ENCODE measurements at places on chromosomes 11 and 22.

- no peak overlapping the region for H3K4me3 ChIP-seq
- peaks cover 24% of the 10 kb centered on the region for H3K27me3 ChIP-seq
- H3K4me1 ChIP-seq, result no peaks in the 10 kb centered on the region
- no peaks in the 10 kb centered on the region for H3K36me3 ChIP-seq
- no peak overlapping the region for H3K27ac ChIP-seq
Measured at GRCh38 chr11:102239911-102240310, 77.4 kb upstream of the BIRC3 start.

GRCh38 chr22:29718949-29719898 lies 579 bp upstream of the CABP7 start:
- H3K4me3 ChIP-seq, result no peak overlapping the region
- H3K27ac ChIP-seq, result no peak overlapping the region
- no peaks in the 10 kb centered on the region for H3K36me3 ChIP-seq
- no peaks in the 10 kb centered on the region for H3K4me1 ChIP-seq
- peaks cover 51% of the 10 kb centered on the region for H3K27me3 ChIP-seq

GRCh38 chr11:35272391-35272902 lies 133.5 kb downstream of the CD44 start:
- peaks cover 51% of the 10 kb centered on the region for H3K4me1 ChIP-seq
- no peaks in the 10 kb centered on the region for H3K27me3 ChIP-seq
- no peak overlapping the region for H3K4me3 ChIP-seq
- DNase-seq, result peak; percentile 15

- H3K4me3 ChIP-seq, result no peak overlapping the region
- DNase-seq, result no peak
- H3K4me1 ChIP-seq, result peaks cover 16% of the 10 kb centered on the region
- H3K36me3 ChIP-seq, result peaks cover 10% of the 10 kb centered on the region
- H3K27me3 ChIP-seq, result peaks cover 6% of the 10 kb centered on the region
Measured at GRCh38 chr11:44858796-44859527, 91.7 kb downstream of the TP53I11 start.

DNA sequence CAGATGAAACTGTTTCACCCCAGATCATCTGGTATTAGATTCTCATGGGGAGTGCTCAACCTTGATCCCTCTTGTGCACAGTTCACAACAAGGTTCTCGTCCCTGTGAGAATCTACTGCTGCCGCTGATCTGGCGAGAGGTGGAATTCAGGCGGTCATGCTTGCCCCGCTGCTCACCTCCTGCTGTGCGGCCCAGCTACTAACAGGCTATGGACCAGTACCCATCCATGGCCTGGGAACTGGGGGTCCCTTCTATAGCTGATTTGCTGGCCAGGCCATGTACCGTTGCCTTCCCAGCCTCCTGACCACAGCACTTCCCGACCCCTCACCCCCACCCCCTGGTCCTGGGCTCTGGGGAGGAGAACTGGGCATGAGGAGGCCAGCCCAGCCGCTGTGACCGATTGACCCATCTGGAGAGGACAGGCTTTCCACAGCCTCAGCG lies 2.6 kb downstream of the PHLDA2 start:
- peaks cover 20% of the 10 kb centered on the region for H3K4me1 ChIP-seq
- H3K27ac ChIP-seq, result no peak overlapping the region
- H3K36me3 ChIP-seq, result no peaks in the 10 kb centered on the region
- peaks cover 30% of the 10 kb centered on the region for H3K27me3 ChIP-seq
- no peak overlapping the region for H3K4me3 ChIP-seq

GRCh38 chr22:23193882-23194281 lies 13.6 kb downstream of the BCR start:
- no peak overlapping the region for H3K27ac ChIP-seq
- DNase-seq, result no peak

DNA sequence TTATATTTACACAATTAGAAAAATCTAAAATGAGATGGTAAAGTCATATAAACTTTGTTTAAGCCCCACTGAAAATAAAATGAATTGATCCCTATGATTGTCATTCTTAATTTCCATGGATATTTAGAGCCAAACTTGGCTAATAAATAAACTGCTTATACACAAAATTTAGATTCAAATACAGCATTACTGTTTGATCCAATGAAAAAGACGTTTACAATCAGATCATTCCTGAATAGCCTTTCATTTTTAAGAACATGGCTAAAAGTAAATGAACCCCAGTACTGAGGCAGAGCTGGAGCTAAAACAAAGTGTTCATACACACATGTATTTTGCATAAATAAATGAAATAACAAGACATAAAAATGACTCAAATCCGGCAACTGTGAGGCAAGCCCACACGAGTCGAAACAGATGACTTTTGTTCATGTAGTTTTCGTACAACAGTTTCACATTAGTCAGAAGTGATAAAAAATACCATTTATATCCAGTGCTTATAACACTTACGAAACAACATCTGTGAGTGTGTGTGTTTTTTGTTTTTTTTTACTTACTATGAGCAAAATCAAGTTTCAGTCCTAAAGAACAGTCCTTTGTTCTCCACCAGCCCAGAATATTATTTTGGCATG lies 386.5 kb downstream of the SOX6 start:
- no peaks in the 10 kb centered on the region for H3K27me3 ChIP-seq
- no peaks in the 10 kb centered on the region for H3K36me3 ChIP-seq
- DNase-seq, result no peak
- no peak overlapping the region for H3K4me3 ChIP-seq

- H3K4me1 ChIP-seq, result peaks cover 3% of the 10 kb centered on the region
- no peak for DNase-seq
- no peak overlapping the region for H3K27ac ChIP-seq
- no peak overlapping the region for H3K4me3 ChIP-seq
Measured at GRCh38 chr22:45640291-45640940, 31.2 kb upstream of the ATXN10 start.

- H3K27me3 ChIP-seq, result peaks cover 48% of the 10 kb centered on the region
- H3K4me3 ChIP-seq, result no peak overlapping the region
- no peak for DNase-seq
Measured at GRCh38 chr22:29473001-29473400, 7.0 kb upstream of the NEFH start.

- no peak for DNase-seq
- H3K27ac ChIP-seq, result no peak overlapping the region
- H3K36me3 ChIP-seq, result no peaks in the 10 kb centered on the region
- H3K4me1 ChIP-seq, result no peaks in the 10 kb centered on the region
Measured at GRCh38 chr11:75024764-75025211, 36.1 kb downstream of the NEU3 start.

- no peak for DNase-seq
- no peak overlapping the region for H3K4me3 ChIP-seq
- peaks cover 3% of the 10 kb centered on the region for H3K27me3 ChIP-seq
- H3K36me3 ChIP-seq, result no peaks in the 10 kb centered on the region
Measured at GRCh38 chr11:125360066-125360465, 136.0 kb downstream of the FEZ1 start.

GRCh38 chr11:130483124-130483523 lies 34.7 kb downstream of the ADAMTS15 start:
- no peaks in the 10 kb centered on the region for H3K36me3 ChIP-seq
- DNase-seq, result no peak
- peaks cover 4% of the 10 kb centered on the region for H3K27me3 ChIP-seq
- no peak overlapping the region for H3K27ac ChIP-seq
- no peaks in the 10 kb centered on the region for H3K4me1 ChIP-seq
- H3K4me3 ChIP-seq, result no peak overlapping the region

DNA sequence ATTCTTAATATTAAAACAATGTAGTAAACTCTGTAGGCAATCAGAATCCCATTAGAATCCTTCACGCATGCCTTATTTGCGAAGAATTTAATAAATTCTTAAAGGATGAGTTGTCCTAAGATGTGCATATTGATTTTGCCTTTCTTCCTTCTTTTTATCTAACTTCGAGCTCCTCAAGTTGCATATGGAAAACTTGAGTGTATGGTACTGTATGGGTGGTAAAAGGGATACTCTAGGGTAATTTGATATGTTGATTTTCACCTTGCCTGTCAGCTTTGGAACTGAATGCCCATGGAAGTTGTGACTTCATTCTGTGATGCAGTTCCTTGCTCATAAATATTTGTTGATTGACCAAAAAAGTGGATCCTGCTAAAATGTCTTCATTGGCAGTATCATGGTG lies 193.8 kb downstream of the DDX10 start:
- H3K27me3 ChIP-seq, result no peaks in the 10 kb centered on the region
- H3K36me3 ChIP-seq, result peaks cover 11% of the 10 kb centered on the region
- no peak overlapping the region for H3K27ac ChIP-seq
- no peak overlapping the region for H3K4me3 ChIP-seq

DNA sequence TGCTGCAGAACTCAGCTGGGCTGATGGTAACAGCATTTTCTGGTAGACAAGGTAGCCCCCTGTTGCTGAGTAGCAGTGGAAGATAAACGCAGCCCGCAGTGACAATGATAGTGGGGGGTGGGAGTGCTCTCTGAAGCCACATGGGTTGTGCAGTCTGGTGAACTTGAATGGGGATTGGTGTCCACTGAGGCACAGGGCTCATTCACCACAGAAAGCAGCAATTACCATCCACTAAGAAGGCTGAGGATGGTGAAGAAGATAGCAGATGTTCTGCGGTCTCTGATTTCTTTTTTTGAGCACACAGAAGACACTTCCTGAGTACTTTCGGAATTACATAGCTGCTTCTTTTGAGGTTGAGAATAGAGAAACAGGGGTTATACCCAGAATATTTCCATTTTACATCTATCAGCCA lies 150.3 kb downstream of the LRRC4C start:
- no peak overlapping the region for H3K4me3 ChIP-seq
- no peak overlapping the region for H3K27ac ChIP-seq
- H3K27me3 ChIP-seq, result no peaks in the 10 kb centered on the region
- no peaks in the 10 kb centered on the region for H3K36me3 ChIP-seq
- H3K4me1 ChIP-seq, result no peaks in the 10 kb centered on the region

GRCh38 chr22:24305260-24305692 lies 34.6 kb downstream of the SPECC1L start:
- H3K27ac ChIP-seq, result peak overlapping the region; percentile 4
- peaks cover 63% of the 10 kb centered on the region for H3K4me1 ChIP-seq
- DNase-seq, result no peak
- peaks cover 59% of the 10 kb centered on the region for H3K36me3 ChIP-seq
- peak overlapping the region; percentile 49 for H3K4me3 ChIP-seq
